ENCODE measurements at places on chromosomes 11 and 22.
A peak's percentile ranks its signal among the peaks of the same experiment; 100 is the strongest.

DNA sequence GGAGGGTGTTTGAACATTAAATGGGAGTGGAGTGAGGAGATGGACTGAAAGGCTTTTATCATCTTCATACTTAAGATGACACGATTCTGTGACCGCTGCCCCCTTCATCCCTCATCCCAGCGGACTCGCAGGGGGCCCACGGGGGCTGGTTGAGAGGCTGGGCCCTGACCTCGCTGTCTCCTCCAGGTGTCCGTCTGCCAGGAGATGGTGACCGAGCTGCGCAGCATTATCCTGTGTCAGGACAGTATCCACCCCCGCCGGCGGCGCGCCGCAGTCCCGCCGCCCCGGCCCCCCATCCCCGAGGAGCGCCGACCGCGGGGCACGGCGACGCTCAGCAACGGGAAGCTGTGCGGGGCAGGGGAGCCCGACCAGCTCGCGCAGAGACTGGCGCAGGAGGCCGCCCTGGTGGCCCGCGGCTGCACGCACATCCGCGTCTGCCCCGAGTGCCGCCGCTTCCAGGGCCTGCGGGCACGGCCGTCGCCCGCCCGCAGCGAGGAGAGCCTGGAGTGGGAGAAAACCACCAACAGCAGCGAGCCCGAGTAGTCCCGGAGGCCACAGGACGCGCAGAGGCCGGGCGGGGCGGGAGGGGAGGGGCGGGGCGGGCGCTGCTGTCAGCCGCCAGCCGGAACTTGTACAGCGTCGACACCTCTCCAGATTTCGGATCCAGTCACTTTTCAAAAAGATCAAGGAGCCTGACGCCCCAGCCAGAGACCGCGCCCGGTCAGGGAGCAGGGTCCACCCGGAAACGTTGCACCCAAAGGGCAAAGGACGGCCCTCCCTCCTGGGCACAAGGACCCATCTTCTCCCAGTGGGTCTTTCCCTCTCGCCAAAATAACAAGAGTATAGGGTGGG is 38.0 kb upstream of the TBCEL start:
- DNase-seq = peak; percentile 3

DNA sequence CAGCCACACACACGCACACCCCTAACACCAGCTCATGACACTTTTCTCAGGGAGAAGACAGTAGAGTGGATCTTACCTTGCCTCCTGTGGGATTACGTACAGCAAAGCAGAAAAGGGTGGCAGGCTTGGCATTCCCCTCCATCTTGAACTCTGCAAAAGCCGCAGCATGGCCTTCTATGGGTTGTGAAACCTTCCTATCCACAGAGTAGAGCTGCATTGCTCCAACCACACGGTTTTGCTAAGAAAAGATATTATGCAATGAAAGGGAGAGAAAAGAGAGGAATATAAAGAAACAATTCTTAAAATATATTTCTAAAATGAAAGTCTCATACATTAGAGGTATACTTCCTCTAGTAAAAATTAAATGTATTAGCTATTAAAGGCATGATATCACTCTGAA is 48.8 kb downstream of the CLTCL1 start:
- no peak for DNase-seq

- no peak for DNase-seq
Observed at GRCh38 chr22:17968126-17968525, 56.2 kb downstream of the MICAL3 start.

- DNase-seq = no peak
Observed at GRCh38 chr11:128515826-128516778, 71.3 kb downstream of the ETS1 start.

- no peak for DNase-seq
Observed at GRCh38 chr22:24393012-24393559, 34.3 kb upstream of the ADORA2A start.

DNA sequence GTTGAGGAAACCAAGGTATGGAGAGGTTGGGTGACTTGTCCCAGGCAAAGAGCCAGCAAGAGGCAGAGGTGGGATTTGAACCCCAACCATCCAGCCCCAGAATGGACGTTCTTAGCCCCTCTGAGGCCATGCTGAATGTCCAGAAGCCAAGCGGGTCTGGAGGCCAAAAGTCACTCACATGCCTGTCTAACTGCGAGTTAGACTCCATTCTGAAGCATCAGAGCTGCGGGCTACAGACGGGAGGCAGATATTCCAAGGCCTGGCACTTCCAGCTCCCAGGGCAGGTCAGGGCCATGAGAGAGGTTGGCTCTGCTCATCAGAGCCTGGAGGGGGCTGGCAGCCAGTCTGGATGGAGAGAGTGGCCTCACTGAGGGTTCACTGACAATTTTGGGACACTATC is 616.5 kb downstream of the BRD1 start:
- no peak for DNase-seq

GRCh38 chr11:64276653-64277431 is 7.6 kb downstream of the BAD start:
- DNase-seq = no peak

DNA sequence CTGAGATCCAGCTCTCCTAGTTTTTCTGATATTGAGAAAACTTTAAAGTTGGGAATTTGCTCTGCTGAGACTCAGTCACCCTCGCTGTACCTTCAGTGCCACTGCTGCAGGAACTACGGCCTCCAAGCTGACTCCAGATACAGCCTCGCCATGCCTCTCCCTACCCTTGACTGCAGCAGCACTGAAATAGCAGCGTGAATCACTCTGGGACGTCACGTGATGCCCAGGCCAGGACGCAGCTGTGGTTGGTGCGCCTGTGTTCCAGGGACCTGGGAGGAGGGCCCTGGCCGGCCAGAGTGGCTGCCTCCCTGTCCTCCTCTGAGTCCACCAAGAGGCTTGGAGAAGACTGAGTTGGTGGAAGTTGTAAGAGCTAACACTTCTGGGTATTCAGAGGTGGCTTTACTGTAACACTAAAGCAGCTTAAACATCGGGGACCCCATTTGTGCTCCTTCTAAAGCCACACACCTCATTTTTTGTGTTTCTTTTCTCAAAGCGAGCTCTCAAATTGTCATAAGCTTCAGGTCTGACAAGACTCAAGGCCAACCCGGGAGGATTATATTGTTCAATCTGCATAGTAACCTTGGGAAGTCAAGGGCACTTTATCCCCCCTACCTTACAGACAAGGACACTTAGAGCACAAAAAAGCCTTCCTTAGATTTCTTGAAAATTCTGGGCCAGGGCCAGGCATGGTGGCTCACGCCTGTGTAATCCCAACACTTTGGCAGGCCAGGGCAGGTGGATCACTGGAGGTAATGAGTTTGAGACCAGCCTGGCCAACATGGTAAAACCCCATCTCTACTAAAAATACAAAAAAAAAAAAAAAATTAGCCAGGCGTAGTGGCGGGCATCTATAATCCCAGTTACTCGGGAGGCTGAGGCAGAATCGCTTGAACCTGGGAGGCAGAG is 4.2 kb upstream of the STIP1 start:
- no peak for DNase-seq

DNA sequence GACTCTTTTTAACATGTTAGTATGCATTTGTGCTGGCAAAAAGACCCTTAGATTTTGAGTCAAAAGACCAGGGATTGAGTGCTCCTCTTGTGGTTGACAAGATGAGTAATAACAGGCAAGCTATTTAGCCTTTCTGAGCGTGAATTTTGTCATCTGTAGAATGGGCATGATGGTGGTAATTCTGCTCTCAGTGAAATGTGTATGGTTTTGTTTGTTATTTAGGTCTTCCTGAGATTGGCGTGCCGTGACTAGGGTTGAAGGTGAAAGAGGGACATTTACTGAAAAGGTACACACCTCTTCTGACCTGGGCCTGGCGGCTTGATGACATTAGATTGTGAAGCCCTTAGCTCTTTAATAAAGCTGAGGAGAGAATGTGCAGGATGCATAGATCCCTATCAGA is 8.4 kb upstream of the CEP295 start:
- no peak for DNase-seq

DNA sequence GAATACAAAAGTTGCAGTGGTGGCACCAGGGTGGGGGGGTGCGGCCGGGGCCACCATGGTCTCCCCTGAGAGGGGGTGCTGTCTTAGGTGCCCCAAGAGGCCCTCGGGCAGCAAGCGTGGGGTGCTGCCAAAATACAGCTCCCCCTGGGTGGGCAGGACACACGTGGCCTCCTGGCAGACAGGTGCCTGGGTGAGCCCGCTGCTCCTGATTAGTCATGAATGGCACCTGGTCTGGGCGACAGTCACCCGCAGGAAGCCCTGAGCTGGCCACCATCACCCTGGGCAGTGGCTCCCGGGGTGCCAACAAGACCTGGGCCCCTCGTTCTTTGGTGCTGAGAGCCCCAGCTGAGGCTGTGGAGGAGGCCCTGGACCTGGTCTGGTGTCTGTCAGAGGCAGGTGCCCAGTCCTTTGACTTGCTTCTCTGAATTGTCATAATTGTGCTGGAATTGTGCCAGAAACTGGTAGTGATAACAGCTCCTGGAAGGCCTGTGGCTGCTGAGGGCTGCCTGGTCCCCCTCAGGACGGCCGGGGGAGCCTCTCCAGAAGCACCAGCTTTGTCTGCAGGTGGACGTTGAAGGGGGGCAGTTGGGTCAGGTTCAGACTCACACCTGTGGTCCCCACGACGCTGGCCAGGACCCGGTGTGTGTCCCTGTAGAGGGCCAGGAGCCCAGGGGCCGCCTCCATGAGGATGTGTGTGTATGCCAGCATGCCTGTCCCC is 14.8 kb downstream of the ALG12 start:
- no peak for DNase-seq

- no peak for DNase-seq
Observed at GRCh38 chr11:114442536-114442935, 3.3 kb downstream of the REXO2 start.

DNA sequence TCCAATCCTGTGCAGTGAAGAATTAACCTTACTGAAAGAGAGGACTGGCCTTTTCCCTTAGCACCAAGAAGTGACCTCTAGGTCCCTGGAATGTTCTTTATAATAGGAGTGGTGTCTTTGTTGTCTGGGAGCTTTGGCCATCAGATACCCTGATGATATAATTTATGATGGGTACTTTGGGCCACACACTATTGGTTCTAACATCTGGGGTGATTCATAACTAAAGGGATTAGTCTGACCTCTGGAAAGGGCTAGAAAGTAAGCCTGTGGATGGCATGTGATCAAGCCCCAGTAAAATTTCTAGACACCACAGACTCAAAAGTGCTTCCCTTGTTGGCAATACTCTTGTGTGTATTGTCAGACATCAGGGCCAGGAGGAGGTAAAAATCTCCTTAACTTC is 891.2 kb downstream of the KCNA4 start:
- no peak for DNase-seq

DNA sequence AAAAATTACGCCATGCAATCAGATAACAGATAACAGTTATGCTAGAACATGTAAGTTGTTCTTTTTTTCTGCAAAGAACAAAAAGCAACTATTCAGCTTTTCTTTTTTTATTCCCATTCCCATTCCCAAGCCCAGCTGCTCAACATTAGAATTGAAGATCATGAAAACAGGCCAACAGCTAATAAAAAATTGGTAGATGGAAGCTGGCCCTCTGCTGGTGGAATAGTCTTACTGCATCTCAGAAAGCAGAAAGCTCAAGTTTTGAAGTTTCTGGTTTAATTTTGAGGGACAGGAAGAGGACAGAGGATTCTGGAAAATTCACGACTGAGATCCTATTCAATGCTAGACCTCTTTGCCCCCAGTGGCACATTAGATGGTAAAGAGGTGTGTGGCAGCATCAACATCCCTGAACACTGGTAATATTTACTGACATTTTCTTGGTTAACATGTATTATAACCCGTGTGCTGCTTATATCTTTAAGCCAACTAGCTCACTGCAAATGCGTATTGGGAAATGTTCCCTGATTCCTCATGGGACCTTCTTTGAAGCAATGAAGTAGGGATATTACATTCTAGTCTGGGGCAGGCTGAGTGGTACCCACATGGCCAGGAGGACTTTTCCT is 591.2 kb downstream of the OPCML start:
- DNase-seq = no peak

- DNase-seq = no peak
Observed at GRCh38 chr11:17850336-17850735, 115.8 kb downstream of the KCNC1 start.

- DNase-seq = no peak
Observed at GRCh38 chr22:42470366-42471082, 38.3 kb upstream of the NFAM1 start.

DNA sequence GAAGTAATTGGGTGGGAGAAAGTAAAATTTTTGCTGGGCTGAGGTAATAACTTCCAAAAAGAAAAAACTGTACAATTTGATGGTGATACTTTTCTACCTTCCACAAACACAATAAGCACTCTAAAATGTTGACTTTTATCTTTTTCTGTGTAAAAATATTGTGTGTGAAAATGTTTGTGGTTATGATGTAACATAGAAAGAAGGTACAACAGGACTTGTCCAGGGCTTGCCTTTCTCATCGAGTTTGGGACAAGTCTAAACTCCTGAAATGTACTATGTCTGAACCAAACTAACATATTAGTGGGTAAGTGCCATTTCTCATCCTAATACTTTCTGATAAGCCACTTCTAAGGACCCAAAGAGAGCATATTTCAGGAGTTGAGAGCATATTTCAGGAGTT is 174.2 kb upstream of the PDGFD start:
- DNase-seq = no peak

DNA sequence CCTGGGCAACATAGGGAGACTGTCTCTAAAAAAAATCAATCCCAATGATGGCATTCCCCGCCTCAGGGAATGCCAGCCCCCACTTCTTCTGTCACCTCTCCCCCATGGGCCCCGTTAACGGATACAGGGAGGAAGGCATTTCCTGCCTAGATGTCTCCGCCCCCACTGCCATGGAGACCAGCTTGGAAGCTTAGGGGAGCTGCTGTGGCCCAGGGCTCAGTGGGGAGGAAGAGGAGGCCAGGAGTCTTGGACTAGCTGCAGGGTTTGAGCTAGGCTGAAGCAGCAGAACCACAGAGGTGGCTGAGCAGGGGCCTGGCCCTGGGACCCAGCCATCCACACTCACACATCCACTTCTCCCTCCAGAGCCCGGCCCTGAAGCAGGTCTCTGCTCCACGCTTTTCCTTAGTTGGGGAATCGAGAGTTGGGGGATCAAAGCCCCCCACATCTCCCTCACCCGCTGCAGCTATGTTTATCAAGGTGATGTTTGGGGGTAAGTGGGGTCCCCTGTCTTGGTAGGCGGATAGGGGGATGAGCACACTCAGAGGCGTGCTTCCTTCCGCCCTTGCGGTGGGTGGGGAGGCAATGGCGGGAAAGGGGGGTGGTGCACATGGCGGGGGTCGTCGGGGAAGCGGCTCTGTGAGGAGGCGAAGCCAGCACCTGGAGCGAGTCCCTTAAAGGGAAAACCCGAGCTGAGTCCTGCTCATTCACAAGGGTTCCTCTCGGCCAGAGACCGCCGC is at the start of gene C22orf15:
Gene C22orf15 (plus strand): TSS at position 149 of the 737 bp plus-strand sequence. CDS start 317 bp downstream, at position 466.
- DNase-seq = no peak

GRCh38 chr11:75554258-75555022 is 7.6 kb upstream of the SERPINH1 start:
- DNase-seq = no peak

GRCh38 chr11:126841999-126842398 is 158.6 kb downstream of the KIRREL3 start:
- no peak for DNase-seq

- DNase-seq = no peak
Observed at GRCh38 chr11:62124186-62125113, 639 bp downstream of the INCENP start.

DNA sequence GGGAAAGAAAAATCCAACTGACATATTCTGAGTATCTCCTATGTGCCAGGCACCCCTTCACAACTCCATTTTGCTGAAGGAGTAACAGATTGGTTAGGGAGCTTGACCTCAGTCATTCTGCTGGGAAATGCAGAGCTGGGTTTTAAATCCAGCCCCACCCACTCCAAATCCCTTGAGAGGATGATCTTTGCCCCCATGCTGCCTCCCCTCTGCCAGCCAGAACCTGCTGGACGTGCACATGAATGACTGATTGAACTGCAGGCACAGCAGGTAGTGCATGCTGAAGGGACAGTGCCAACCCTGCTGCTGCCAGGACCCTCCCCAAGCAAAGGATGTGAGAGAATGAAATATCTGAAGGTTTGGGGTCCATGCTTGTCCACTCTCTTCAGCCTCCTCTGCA is 340.9 kb downstream of the BUD13 start:
- DNase-seq = no peak

Measured in stimulated activated CD4-positive, alpha-beta T cell treated with anti-CD3 and anti-CD28 coated beads, Interleukin-1b, Interleukin-23, amount 100 ng/mL, for 24 hours (primary cell).